ENCODE measurements at places on chromosomes 11 and 22.

DNA sequence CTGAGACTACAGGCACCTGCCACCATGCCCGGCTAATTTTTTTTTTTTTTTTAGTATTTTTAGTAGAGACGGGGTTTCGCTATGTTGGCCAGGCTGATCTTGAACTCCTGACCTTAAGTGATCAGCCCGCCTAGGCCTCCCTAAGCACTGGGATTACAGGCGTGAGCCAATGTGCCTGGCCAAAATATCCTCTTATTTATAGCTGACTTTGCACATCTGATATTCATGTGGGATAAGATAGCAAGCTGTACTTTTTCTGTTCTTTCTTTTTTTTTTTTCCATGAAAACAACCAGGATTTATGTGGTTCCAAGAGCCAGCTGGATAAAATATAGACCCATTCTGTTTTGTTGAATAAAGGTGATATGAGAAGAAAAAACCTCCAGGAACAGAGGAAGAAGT lies 12.1 kb upstream of the XBP1 start:
- no peak for DNase-seq

- no peak for DNase-seq
These were observed 32.4 kb upstream of the SCGB1D1 start for GRCh38 chr11:62157603-62158002.

- DNase-seq = no peak
These were observed 96.9 kb downstream of the SLC1A2 start for GRCh38 chr11:35322318-35322979.

- no peak for DNase-seq
These were observed 11.6 kb upstream of the GPHA2 start for GRCh38 chr11:64947208-64947814.

- DNase-seq = no peak
These were observed 1.3 kb downstream of the PPP1R14B start for GRCh38 chr11:64245401-64245796.

- no peak for DNase-seq
These were observed 848 bp upstream of the PTPRCAP start for GRCh38 chr11:67438158-67438902.

DNA sequence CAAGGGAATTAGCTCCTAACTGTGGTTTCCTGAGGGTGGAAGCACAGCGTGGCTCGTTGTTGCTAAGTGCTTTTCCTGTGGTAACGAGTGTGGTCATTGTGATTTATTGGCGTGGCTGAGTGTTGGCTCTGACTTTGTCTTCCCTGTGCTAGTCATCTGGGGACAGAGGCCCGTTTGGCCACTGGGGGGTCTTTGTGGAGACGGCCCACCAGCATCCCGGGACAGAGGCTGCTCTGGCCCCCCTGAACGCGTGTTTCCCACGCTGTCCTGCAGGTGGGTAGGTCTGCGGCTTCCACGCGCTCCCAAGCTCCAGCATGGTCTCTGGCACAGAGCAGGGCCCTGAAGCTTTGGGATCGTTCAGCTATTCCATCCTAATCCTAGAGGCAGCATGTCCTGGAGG lies 1040.0 kb downstream of the TBC1D22A start:
- DNase-seq = no peak

GRCh38 chr11:8719211-8719649 lies 36.6 kb downstream of the RPL27A start:
- peak; percentile 99 for DNase-seq

DNA sequence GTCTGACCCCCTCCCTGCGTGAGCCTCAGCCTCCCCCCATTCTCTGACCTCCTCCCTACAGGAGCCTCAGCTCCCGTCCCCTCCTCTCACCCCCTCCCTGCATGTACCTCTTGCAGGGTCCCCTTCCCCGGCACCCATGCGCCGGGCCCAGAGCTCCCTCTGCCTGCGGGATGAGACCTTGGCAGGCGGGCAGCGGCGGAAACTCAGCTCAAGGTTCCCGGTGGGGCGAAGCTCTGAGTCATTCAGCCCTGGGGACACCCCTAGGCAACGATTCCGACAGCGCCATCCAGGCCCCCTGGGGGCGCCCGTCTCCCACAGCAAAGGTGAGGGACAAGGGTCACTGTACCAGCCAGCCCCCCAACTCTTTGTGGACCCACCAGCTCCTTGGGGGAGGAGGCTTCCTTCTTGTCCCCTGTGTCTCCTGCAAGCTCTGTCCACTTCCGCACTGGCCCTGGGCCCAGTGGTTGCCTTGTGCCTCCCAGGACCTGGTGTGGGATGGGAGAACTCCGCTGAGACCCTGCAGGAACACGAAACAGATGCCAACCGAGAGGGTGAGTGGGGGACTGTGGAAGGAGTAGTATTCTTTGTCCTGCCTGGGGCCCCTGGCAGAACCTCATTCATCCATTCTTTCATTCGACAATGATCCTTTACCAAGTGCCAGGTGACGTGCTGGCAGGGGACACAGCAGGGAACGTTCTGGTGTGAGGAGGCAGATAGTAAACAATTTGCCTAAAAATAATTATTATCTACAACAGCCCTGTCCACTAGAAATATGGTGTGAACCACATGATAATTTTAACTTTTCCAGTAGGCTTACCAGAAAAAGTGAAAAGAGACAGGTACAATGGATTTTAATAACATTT lies 3.7 kb upstream of the RPS6KA4 start:
- DNase-seq = peak; percentile 84

DNA sequence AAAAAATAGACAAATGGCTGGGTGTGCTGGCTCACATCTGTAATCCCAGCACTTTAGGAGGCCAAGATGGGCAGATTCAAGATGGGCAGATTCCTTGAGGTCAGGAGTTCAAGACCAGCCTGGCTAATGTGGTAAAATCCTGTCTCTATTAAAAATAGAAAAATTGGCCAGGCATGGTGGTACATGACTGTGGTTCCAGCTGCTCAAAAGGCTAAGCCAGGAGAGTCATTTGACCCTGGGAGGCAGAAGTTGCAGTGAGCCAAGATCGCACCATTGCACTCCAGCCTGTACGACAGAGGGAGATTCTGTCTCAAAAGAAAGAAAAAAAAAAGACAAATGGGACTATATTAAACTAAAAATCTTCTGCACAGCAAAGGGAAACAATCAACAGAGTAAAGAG lies 55.4 kb downstream of the USP35 start:
- DNase-seq = no peak

DNA sequence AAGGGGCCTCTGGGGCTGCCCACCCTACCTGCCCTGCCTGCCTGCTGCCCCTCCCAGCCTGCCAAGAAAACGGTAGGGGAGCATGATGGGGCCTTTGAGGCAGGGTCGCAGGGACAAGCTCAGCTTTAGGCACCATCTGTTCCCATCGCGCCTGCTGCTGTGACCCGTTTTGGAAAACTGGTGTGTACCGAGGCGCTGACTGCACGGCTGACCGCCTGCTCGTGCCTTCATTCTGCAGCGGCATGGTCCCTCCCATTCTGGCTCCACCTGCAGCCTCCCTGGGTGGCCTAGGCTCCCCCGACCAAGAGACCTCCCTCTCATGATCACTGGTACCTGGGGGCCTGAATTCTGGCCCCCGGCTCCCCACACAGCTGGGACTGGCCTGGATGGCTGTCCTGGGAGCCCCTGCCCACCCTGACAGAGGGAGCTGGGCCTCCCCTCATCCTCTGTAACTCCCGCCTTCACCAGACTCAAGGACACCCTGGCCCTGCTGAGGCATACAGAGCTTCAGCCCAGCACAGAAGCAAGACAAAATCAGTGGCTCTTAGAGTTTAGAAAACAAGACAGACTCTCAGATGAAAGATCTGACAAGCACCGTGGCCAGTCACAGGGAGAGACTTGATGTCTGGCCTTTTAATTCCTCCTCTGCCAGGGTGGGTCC lies 6.5 kb upstream of the MYRF start:
- no peak for DNase-seq

- DNase-seq = peak; percentile 74
These were observed 386.2 kb downstream of the NTM start for GRCh38 chr11:131756479-131757110.

DNA sequence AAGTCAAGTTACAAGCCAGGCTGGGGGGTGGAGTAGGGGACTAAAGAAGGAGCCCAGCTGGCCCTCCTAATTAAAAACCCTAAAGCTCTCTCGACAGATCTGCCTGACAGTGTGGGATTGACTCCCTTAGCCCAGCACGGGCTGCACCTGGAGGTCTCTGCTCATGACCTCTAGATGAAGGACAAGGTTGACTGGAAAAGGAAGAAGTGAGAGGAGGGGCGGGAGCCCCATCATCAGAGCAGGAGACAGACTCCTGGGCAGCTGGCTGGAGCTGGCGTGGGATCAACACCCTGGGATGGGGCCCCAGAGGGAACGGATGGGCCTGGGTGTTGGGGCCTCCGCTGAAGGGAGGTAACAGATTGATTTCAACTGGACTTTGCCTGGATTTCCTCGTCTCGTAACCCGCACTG lies 46.1 kb downstream of the RPUSD4 start:
- DNase-seq = no peak

- peak; percentile 37 for DNase-seq
These were observed 15.2 kb downstream of the MB start for GRCh38 chr22:35601743-35602615.

DNA sequence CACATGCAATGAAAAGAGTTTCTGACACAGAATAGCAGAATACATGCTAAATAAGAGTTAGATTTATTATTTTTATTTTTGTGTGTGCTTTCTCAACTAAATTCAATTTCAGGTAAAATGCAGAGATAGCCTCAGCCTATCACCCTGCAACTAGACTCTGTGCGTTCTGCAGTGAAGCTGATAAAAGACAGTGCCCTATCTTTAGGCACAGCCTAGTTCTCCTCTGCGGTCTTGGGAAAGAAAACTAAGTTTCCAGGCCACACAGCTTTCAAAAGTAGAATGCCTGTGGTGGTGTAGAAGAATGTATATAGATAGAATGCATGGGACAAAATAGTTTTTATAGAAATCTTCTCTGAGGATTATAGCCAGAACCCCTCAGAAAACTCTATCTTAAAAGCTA lies 12.0 kb upstream of the MMP1 start:
- no peak for DNase-seq

GRCh38 chr11:128453444-128454336 lies 133.7 kb downstream of the ETS1 start:
- peak; percentile 92 for DNase-seq

DNA sequence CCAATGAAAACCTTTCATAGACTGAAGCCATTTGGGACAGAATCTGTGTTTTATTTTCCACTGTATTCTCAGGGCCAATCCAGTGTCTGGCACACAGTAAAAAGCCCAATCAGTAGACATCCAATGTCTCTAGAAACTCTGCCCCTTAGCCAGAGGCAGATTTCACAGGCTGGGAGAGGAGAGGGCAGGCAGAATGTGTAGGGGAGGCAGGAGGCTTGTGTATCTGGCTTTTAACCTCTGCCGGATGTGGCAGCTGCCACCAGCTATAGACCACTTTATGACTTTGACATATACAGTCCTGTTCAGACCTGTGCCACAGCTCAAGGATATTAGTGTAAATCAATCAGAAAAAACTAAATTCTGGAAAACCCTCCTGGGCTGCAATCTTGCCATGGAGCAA lies 4.4 kb downstream of the EXPH5 start:
- DNase-seq = no peak

GRCh38 chr11:72832301-72833082 lies 18.3 kb downstream of the ATG16L2 start:
- no peak for DNase-seq

GRCh38 chr22:49918911-49919881 lies 762 bp downstream of the CRELD2 start:
- no peak for DNase-seq

- DNase-seq = no peak
These were observed 105.5 kb upstream of the TENM4 start for GRCh38 chr11:79546351-79546750.

DNA sequence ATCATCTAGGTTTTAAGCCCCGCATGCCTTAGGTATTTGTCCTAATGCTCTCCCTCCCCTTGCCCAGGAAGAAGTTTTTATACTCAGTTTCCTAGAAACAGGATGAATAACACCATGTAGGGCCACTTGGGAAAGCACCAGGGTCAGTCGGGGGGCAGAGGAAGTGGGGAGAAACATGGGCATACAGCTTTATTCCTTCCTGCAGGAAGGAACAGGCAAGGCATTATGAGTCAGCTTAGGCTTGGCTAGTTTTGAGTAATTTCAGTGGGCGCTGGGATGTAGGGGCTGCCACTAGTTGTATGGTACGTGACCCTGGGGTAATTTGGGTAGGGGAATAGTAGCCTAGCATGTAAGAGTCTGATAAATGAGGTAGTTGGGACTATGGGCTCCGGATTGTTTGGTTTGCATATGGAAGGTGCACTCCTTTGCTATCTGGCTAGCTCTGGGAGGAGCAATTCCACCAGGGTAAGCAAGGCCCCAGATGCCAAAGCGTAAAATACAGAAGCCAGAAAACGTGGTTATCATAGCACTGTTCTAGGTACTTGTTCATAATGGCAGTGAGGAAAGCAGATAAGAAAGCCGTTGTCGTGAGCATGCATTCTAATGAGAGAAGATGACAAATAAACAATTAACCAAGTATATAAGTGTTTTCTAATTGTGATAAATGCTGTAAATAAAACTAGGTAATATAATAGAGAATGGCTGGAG lies 24.8 kb downstream of the ACER3 start:
- peak; percentile 11 for DNase-seq

DNA sequence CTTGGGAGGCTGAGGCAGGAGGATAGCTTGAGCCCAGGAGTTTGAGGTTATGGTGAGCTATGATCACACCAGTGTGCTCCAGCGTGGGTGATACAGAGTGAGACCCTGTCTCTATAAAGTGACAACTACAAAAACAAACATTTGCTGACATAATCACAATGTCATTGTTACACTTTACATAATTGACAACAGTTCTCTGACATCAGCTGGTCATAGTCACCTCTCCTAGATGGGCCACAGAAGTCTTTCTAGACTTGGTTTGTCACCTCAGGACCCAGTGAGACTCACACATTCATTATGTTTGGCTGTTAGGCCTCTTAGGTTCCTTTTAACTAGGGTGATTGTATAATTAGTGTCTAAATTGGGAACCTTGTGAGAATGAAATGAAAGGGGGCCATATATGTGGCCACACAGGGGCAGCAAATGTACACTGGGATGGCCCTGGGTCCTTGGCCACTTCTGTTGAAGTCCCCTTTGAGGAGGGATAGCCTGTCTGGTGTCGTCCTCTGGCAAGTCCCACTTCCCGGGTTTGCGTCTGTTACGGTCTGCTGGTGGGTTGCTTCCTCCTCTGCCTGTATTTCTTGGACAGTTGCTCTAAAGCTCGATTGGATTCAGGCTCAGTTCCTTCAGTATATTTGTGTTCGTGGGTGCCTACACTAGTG lies 5.8 kb upstream of the PPIL2 start:
- DNase-seq = no peak

Data from fibroblast of skin of scalp (primary cell).